Fibroblast of lung (primary cell): ENCODE measurements at places on chromosomes 12 and 14. TPM values are rescaled to one million over a fixed set of nuclear protein-coding genes. Genes with fewer than 3 reads are reported as not detected.

M6PR gene
- 292 and 338 TPM in 2 replicates for total RNA-seq

PLEKHG7 gene
- total RNA-seq: not detected in 2 replicates

ALX1 gene
- total RNA-seq: not detected in 2 replicates

ANO2 gene
- 0.17 TPM in 1 of 2 replicates, not detected in the other for total RNA-seq
